ENCODE measurements at places on chromosomes 2 and 18. TPM values are rescaled to one million over a fixed set of nuclear protein-coding genes. Genes with fewer than 3 reads are reported as not detected.
A peak's percentile ranks its signal among the peaks of the same experiment; 100 is the strongest.

CRYBA2 gene
- total RNA-seq: 1.2 TPM

TRPM8 gene
- not detected for total RNA-seq

ZBTB7C gene
- 56.6 TPM for total RNA-seq

GRCh38 chr2:188047735-188048134 lies 243.9 kb upstream of the GULP1 start:
- DNase-seq: no peak

AQP12A gene
- 18.9 TPM for total RNA-seq

GRCh38 chr2:15595342-15595905 lies 3.8 kb downstream of the DDX1 start:
- no peak for DNase-seq

ASB18 gene
- total RNA-seq: not detected

KCNE4 gene
- total RNA-seq: 5.8 TPM

HOXD13 gene
- 1.5 TPM for total RNA-seq

DNA sequence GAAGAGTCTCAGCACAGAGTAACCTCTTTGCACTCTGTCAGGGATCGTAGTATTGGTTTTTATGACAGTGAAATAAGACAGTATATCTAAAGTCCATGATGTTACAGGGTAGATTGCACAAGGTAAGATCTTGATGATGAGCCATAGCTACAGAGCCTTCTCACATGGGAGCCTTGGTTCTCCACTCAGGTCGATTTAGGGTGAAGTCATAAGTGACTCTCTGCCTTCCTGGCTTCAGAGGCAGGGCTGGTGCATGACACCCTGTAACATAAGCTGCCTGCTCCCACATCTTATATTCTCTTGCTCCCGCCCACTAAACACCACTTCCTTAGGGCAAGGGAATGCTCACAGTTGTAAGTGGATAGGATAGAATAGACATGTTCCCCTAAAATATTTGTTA lies 13.3 kb downstream of the DAPL1 start:
- no peak for DNase-seq

- DNase-seq: no peak
Measured at GRCh38 chr2:1777781-1778180, 33.5 kb upstream of the PXDN start.

IL1RL2 gene
- 1.5 TPM for total RNA-seq

DNA sequence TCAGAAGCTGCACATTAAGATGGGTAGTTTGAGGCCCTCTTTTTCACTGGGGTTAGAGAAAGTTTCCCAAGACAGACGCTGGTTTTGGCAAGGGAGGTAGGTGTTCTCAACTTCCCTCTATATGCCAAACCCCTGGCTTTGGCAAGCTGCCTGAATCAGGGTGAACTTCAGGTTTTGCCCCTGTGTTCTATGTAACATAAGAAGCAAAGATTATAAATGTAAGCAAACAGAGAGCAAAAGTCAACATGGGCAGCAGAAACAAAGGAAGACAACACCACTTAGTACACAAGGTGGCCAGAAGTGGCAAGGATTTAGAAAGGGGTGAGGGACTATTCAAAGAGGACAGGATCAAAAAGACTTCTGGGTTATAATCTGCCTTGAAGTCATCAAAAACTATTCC lies 70.5 kb upstream of the TFCP2L1 start:
- no peak for DNase-seq

GRCh38 chr2:69345434-69345833 lies 41.6 kb downstream of the GFPT1 start:
- DNase-seq: no peak

- no peak for DNase-seq
Measured at GRCh38 chr2:122218596-122218995, 463.1 kb downstream of the TSN start.

CYP27C1 gene
- 0.63 TPM for total RNA-seq

TM4SF20 gene
- 9.1 TPM for total RNA-seq

CDK5R2 gene
- total RNA-seq: 1.4 TPM

CFAP210 gene
- total RNA-seq: not detected

DNA sequence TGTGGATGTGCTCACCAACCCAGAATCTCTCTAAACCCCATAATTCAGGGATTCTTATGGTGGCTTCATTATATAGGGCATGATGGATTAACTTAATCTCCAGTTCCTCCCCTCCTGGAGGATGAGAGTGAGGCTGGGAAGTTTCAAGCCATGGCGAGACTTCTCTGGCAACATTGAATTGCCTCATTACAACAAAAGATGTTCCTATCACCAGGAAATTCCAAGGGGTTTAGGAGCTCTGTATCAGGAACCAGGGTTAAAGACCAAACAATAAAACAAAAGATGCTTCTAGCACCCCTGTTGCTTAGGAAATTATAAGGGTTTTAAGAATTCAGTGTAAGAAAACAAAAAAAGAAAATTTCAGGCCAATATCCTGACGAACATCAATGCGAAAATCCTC lies 100.1 kb downstream of the NAB1 start:
- no peak for DNase-seq

PTPN4 gene
- 30.1 TPM for total RNA-seq

UGT1A4 gene
- 2.4 TPM for total RNA-seq

DNA sequence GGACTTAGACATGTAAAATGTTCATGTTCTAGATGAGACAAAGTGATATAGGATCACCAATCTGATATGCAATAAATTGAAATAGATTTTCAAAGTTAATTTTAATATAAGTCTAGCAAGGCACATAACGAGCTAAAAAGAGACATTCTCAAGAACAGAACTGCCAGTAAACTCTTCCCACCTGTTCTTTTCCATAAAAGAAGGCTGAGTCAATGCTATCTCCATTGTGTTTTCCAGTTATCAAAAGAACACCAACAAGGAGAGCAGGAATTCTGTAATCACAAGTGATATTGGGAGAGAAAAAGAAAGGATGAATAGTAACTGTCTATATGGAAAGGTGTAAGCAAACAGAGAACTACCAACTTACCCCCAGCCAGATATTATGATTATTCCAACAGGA lies 25.6 kb downstream of the GPR155 start:
- DNase-seq: no peak

- DNase-seq: no peak
Measured at GRCh38 chr2:65417509-65418085, 14.8 kb downstream of the SPRED2 start.

DDX1 gene
- 70.7 TPM for total RNA-seq

GRCh38 chr2:160097326-160097725 lies 34.9 kb upstream of the PLA2R1 start:
- DNase-seq: no peak

- DNase-seq: no peak
Measured at GRCh38 chr2:134260713-134261112, 6.8 kb downstream of the MGAT5 start.

GRCh38 chr2:32772638-32773447 lies 145.0 kb downstream of the TTC27 start:
- DNase-seq: peak; percentile 7

GRCh38 chr2:173606619-173607248 lies 252.1 kb downstream of the CDCA7 start:
- DNase-seq: no peak

DNA sequence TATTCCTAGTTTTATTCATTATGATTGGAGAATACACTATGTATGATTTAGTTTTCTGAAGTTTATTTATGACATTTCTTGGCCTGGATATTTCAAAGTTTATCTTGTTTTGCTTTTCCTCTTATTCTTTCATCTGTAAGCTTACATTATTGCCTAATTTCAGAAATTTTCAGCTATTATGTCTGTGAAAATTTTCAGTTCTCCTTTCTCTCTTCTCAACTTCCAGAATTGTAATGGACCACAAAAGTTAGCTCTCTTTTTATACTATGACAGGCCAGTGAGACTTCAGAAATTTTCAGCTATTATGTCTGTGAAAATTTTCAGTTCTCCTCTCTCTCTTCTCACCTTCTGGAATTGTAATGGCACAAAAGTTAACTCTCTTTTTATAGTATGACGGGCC lies 97.2 kb upstream of the SCN7A start:
- DNase-seq: no peak

DNA sequence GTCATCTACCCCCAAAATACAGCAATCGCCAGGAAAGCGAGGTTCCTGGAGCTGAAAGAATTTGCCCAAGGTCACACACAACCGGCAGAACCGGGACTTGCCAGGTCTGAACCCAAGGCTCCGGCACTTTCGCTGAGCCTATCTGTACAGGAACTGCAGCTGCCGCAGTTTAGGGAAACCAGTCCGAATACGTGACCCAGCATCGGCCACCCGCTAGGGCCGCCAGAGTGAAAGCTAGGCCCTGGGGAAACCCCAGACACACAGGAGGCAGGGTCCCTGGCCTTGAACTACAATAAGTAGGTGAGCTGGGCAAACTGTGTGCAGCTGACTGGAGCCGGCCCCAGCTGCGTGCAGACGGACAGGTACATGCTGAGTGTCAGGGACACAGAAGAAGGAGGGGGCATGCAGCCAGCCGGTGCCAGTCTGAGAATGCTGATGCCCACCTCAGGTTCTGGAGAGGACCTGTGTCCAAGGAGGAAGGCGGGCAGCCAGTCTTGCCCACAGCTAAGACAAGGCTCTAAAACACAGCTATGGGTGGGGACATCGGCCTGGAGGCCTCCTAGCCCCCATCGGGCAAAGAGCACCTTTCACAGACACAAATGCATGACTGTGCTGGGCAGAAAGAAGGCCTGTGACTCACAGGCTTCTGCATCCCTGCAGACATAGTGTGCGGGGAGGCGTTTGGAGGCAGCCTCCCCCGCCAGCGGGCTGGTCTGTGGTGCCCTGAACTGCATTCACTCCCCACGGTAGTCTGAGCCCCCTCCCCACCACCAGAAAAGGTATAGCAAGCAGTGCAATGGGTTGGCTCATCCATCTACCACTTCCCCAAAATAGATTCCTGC lies 107.4 kb upstream of the ID2 start:
- DNase-seq: peak; percentile 57

- no peak for DNase-seq
Measured at GRCh38 chr2:72316774-72317173, 169.1 kb upstream of the CYP26B1 start.

SCYGR7 gene
- not detected for total RNA-seq

DNA sequence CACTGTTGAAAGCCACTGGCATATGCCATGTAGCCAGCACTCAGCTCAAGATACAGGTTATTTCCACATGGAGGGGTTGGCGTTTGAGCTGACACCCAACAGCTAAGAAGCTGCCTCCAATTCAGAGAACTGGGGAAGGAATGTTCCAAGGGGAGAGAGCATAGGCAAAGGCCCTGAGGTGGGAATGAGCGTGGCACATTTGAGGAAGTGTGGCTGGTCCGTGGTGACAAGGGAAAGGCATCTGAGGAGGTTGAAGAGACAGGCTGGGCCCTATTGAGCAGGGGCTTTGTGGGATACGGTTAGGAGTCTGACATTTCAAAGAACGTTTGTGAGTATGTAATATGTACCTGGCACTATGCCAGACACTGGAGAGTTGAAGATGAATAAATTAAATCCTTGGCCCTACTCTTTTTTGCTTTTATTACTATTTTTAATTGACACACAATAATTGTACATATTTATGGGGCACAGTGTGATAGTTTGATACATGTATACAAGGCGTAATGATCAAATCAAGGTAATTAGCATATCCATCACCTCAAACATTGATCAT lies 27.6 kb upstream of the TMBIM1 start:
- no peak for DNase-seq

Data from mucosa of descending colon (tissue), 3 donors.